ENCODE measurements at places on chromosomes 3 and 15.
A peak's percentile ranks its signal among the peaks of the same experiment; 100 is the strongest.

DNA sequence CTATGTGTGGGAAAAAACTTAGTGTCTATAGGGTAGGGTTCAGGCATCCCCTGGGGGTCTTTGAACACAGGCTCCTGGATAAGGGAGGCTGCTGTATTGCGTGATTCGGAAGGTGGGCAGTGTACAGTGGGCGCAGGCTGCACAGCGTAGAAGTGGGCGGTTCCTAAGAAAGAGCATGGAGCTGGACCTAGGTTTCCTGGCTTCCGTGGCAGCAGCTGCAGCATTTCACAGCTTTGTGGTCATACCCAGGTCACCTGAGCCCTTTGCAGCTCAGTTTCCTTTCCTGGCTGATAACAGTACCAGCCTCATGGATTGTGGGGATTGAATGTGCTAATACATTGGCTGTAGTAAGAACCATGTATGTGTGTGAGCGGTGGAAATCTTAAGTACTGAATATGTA is 22.2 kb downstream of the CFAP100 start:
- no peak for DNase-seq

- no peak for DNase-seq
Observed at GRCh38 chr15:72047020-72047419, 70.9 kb downstream of the MYO9A start.

GRCh38 chr3:131303848-131304247 is 77.7 kb upstream of the NUDT16 start:
- no peak for DNase-seq

DNA sequence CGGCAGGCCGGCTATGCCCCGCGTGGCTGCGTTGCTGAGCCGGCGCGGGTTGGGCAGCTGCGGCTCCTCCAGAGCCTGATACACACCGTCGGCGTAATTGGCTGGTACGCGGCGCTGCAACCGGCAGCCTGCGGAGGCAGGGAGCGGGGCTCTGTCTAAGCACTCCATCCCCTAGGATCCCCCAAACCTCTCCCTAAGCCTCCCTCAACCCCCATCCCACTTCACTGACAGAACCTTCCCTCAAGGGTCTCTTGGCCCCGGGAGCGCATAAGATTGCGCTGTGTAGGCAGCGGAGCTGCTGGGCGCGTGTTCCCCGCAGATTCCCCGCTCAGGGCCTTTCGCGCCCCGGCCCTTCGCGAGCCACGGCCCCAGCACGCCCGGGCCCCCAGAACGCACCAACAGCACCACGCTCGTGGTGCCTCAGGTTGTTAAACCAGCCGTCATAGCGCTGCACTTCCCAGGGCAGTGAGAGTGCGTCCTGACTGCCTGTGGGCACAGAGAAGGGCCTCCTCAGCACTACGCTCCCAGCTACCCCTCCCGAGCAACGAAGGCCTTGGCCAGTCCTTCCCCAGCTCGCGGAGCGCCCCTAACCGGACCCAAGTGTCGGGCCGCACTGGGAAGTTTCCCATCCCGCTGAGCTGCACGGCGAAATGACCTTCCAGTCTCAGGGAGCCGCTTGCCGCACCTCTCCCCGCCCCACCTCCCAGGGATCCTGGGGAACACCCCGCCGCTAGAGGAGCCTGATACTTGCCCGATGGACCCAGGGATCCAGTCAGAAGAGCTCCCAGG is 1.2 kb downstream of the DUOX2 start:
- DNase-seq, result no peak

- no peak for DNase-seq
Observed at GRCh38 chr3:175913286-175913685, 1054.2 kb downstream of the NAALADL2 start.

- DNase-seq, result no peak
Observed at GRCh38 chr3:49700453-49701128, 11.2 kb downstream of the RNF123 start.

GRCh38 chr3:69161587-69162307 is 39.4 kb upstream of the LMOD3 start:
- DNase-seq, result peak; percentile 2
